ENCODE measurements at places on chromosomes 11 and 22.

DNA sequence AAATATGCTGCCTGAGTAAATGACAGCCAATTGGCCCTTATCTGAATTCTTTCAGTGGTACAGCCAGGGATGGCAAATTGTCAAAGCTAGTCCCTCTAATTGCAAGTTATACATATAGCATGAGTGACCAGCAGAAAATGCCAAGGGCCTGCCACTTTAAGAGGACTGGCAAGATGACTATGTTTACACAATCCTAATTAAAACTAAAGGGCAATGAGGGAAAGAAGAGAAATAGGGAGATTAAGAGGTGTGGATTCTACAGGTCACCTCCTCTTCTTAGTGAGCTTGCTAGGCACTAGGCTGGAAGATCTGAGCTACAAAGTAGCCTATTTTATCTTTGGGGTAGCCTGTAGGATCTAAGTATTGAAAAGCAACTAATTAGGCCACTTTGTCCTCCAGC is 13.5 kb downstream of the NUMA1 start:
- DNase-seq = no peak

DNA sequence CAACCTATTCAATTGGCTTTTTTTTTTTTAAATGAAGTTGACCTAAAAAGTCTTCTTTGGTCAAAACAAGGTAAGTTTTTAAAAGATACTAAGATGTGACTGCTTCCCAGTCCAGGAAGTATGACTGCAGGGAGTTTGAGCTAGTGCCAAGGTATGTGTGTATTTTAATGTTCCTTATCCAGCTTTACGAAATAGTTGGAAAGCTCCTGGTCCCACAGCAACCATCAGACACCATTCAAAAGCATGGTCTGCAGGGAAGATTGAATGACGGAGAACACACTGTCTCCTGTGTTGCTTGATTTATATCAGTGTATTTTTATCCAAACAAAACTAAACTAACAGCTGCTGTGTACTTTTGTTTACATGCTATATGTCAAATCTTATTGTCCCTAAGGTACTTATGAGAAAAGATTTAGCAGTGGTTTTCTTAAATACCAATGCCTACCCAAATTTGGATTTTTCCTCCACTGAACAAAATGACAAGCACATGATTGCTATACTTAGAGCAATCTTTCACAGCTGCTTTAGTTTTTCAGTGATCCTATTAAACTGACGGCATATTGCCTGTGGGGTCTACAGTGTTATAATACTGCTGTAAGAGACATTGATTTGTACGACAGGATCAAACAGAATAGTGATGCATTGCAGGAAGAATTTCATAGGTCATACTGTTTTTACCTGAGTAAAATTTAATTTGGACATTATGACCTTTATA is 122.9 kb downstream of the DCDC1 start:
- no peak for DNase-seq

DNA sequence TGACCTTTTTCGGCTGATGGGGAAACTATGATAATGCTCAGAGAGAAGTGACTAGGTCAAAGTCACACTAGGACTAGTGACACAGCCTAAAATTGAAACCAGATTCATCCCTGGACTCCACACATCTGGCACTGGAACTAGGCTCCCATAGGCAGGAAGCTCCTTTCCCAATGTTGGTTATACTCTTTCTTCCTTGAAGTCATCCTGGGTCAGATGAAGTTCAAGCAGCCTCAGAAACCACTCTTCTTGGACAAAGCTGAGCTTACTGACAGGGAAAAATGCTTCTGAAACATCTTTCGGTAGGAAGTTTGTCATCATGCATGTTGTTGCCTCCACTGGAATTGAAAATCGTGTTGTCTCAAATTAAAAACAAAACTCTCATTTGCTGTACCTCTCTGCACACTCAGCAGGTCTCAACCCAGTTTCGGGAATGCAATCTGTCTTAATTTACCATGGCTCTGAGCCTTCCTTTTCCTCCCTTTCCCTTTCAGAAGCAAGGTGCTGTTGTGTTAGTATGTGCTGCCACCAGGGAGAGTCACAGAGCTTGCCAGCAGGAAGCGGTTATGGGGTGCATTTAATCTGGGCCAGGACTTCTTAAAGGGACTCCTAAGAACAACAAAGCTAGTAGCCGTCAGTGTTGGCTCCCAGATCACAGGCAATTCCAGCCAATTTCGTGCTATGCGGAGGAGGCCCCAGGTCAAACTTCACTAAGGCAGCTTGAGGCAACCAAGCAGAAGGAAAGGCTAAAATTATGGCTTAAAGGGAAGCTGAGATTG is 384.8 kb downstream of the TENM4 start:
- no peak for DNase-seq

- DNase-seq = no peak
These were observed 129.4 kb upstream of the TMEM45B start for GRCh38 chr11:129686269-129686668.

DNA sequence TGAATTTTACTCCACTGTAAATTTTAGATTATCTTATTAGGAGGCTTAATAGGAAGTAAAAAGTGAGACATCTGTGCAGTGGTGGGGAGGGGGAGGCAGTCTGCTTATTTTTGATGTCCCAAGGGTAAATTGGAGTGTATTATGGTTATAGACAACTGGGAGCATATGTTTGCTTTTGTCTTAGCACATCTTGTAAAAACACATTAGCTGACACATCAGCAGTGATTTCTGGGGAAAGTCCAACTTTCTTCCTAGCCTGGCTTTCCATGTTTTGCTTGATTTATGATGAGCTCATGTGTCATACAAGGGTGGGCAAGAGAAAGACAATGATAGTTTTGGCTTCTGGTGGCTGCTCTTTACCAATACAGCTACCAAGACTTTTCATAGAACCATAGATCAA is 4.0 kb downstream of the ANO3 start:
- no peak for DNase-seq

DNA sequence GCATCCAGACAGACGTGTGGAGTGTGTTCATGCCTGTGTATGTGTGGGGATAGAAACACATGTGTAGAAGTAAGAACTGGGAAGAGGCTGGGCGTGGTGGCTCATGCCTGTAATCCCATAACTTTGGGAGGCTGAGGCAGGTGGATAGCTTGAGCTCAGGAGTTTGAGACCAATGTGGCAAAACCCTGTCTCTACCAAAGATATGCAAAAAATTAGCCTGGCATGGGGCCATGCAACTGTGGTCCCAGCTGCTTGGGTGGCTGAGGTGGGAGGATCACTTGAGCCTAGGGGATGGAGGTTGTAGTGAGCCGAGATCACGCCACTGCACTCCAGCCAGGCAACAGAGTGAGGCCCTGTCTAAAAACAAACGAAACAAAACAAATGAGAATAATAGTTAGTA is 1166.6 kb downstream of the TBC1D22A start:
- DNase-seq = no peak

GRCh38 chr11:23554002-23554401 is 693.7 kb upstream of the CCDC179 start:
- no peak for DNase-seq

- no peak for DNase-seq
These were observed 6.4 kb upstream of the LZTR1 start for GRCh38 chr22:20975541-20976290.
